Ureter (tissue), 1 donor: ENCODE measurements at places on chromosomes 3 and 15. TPM values are rescaled to one million over a fixed set of nuclear protein-coding genes. Genes with fewer than 3 reads are reported as not detected.

The IFT57 gene
- total RNA-seq = 46.8 TPM

The NR2F2 gene
- 90.8 TPM for total RNA-seq

DNA sequence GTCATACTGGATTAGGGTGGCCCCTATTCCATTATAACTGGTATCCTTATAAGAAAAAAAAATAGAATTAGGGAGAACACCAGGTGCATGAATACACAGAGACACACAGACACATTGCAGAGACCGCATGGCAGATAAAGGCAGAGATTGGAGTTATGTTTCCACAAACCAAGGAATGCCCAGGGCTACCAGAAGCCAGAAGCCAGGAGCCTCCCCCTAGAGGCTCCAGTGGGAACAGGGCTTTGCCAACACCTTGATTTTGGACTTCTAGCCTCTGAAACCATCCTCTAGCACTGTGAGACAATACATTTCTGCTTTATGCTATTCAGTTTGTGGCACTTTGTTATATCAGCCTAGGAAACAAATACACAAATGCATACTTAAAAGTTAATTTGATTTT, 10.4 kb downstream of the GOLM2 start:
- DNase-seq = no peak

DNA sequence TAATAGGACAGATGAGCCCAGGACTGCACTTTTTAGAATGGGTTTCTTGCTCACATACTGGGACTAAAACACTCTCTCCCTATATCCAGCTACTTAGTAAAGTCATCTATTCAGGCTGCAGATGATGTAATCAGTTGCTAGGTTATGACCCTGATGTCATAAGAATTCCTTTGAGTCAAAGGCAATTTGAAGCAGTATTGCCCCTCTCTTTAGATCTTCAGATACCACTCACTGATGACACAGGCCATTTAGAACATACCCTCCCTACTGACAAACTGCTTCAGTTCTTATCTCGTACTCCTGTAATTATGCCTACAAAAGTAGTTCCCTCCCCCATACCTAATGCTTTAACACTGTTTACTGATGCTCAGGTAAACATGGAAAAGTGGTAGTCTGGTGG, 450.1 kb upstream of the RASGRP1 start:
- DNase-seq = no peak

The CELF6 gene
- 3.4 TPM for total RNA-seq

DNA sequence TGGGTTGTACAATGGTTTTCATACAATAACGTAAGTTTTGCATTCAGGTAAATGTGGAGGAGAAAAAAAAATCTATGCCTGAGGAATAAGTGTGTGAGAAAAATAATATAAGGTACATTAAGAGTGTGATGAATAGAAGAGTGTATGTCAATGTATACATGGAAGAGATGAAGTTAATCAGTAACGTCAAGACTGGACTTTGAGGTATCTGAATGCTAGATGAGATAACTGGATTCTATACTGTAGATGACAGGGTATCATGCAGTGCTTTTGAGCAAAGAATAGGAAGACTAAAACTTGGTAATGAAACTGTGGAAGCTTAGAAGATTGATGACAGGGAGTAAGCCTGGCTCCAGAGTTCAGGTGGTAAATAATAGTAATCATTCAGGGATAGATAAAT, 666.7 kb upstream of the SGO1 start:
- no peak for DNase-seq

GRCh38 chr3:128572644-128573105, 77.9 kb downstream of the RPN1 start:
- no peak for DNase-seq

GRCh38 chr3:124860599-124860998, 26.6 kb downstream of the ITGB5 start:
- peak; percentile 61 for DNase-seq

- DNase-seq = no peak
Measured at GRCh38 chr3:11285471-11285870, 13.3 kb downstream of the ATG7 start.

The LXN gene
- 18.2 TPM for total RNA-seq

DNA sequence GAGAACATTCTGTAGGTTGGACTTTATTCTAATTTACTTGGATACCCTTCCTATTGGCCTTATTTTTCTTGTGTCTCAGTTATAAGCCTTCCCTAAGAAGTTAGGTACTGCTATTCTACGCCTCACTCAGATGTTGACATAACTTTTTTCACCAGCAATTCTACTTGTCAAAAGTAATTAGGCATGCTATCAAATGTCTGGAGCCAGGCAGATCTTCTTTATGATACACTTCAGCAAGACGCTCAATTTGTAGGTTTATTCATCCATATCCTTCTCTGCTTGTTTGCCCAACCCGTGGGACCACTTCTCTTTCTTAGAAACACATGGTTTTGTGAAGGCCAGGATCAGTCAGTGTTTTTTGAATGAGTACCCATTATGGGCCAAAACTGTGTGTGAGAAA, 36.2 kb upstream of the COL8A1 start:
- no peak for DNase-seq

- DNase-seq = no peak
Measured at GRCh38 chr15:39427705-39428104, 153.2 kb upstream of the THBS1 start.
